ENCODE measurements at places on chromosomes 5 and 9.
A peak's percentile ranks its signal among the peaks of the same experiment; 100 is the strongest.

- DNase-seq: no peak
Observed at GRCh38 chr9:125757834-125758233, 10.7 kb downstream of the PBX3 start.

GRCh38 chr5:129899454-129899853 lies 4.8 kb upstream of the CHSY3 start:
- no peak for DNase-seq

- no peak for DNase-seq
Observed at GRCh38 chr5:143641549-143642355, 170.2 kb upstream of the HMHB1 start.

DNA sequence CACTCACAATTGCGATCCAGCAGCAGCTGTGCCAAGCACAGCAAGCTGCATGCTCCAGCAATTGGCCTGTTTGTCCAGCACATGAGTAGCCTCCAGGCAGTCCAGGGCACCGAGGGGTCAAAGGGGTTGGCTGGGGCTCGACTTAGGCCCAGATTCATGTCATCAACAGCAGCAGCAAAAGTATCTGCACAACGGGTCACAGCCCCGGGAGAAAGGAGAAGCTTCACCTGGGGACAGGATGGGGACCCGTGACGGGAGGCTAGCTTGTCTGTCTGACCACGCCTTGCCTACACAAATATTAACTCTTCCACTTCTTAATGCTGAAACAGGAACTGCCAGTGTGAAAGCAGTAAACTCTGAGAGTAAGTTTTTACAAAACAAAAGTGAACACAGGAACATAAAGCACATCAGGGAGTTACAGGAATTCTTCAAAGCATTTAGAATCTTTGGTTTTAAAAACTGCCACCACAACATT lies 191.2 kb downstream of the PIK3R1 start:
- DNase-seq: no peak

DNA sequence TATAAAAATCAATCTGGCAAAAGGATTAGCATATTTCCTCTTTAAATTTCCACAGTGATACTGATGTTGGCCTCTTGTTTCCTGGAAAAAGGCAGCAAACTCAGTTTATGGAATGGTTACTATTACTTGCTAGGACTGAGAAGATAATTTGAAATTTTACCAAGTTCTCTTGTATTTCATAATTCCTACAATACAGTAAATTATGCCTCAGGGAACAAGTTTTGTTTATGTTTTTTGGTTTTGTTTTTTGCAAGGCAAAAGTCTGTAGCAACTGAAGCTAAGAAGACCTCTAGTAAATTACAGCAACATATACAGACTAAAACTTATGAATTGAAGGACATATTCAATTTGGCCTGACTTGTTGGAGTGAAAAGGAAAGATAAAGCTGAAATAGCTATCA lies 30.2 kb upstream of the SLCO6A1 start:
- no peak for DNase-seq

DNA sequence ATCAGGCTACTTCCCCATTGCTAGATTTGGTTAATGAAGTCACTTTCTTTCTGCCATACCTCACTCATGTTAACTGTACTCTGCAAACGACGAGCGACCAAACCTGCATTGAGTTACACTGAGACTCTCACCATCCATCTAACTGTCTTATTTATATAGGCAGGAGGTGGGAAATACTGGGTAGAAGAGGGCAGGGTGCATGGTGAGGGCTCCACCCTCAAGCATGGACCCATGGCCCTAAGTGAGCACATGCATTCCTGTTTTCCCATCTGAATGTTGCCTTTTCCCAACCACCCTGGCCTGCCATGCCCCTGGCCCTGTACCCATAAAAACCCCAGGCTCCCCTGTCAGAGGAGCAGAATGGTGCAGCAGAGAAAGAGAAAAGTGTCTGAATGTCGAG lies 52.7 kb upstream of the IL6ST start:
- no peak for DNase-seq

GRCh38 chr5:168346417-168346816 lies 55.0 kb downstream of the WWC1 start:
- DNase-seq: no peak

DNA sequence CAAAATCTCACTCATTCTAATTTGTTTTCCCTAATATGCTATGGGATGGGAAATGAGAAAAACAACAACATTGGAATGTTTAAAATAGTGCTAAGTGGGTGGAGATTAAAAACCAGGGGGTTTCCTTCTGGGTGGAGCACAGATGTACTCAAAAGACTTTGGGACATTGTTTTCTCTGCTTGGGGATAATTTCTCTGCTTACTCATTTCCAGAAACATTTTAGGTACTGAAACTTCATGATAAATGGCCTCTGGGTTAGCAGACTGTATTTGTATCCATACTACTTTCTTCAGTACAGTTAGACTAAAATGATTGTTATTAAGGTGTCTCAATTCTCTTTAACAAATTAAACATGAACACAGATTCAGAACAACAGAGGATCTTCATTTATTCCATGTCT lies 17.4 kb downstream of the ELOVL7 start:
- no peak for DNase-seq

GRCh38 chr5:173326501-173326960 lies 1.7 kb downstream of the STC2 start:
- peak; percentile 83 for DNase-seq

- DNase-seq: no peak
Observed at GRCh38 chr5:10538103-10538788, 25.6 kb upstream of the ANKRD33B start.

DNA sequence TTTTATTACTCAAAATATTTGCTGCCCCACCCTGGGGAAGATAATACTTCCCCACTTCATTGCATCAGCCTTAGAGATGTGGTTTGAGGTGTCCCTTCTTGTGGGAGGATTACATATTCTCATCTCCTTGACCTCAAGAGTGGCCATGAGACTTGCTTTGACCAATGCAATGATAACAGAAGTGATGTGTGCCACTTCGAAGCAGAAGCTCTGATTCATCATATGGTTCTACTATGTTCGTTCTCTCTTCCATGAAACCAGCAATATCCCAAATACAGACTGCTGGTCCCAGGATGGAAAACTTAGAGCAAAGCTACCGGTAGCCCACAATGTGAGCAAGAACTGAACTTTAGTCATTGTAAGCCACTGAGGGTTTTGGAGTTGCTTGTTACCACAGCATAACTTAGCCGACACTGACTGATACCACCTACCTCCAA lies 92.0 kb downstream of the THBS4 start:
- no peak for DNase-seq

DNA sequence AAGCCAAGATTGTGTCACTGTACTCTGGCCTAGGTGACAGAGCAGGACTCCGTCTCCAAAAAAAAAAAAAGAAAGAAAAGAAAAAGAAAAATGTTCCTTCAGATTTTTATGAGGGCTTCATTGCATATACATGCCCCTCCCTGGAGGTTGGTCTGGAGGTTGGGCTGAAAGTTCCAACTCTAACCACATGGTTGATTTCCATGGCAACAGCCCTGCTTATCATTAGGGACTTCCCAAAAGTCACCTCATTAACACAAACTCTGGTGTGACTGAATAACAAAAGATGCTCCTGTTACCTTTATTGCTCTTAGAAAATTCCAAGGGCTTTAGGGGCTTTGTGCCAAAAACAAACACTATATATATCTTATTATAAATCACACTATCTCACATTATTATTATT lies 113.8 kb downstream of the TMC1 start:
- no peak for DNase-seq

- DNase-seq: peak; percentile 27
Observed at GRCh38 chr5:56501781-56502557, 268.8 kb upstream of the ANKRD55 start.

All from hepatic stellate cell (primary cell).